ENCODE measurements at places on chromosomes 11 and 22. TPM values are rescaled to one million over a fixed set of nuclear protein-coding genes. Genes with fewer than 3 reads are reported as not detected.

The KDM4D gene
- 1.1 TPM for total RNA-seq

The PRG2 gene
- not detected for total RNA-seq

The C11orf87 gene
- total RNA-seq, result under 0.01 TPM

The ANGPTL5 gene
- not detected for total RNA-seq

The OR51G1 gene
- total RNA-seq, result not detected

The TYR gene
- not detected for total RNA-seq

All from tracheal epithelial cell (primary cell).